ENCODE measurements at places on chromosomes 3 and 15.

DNA sequence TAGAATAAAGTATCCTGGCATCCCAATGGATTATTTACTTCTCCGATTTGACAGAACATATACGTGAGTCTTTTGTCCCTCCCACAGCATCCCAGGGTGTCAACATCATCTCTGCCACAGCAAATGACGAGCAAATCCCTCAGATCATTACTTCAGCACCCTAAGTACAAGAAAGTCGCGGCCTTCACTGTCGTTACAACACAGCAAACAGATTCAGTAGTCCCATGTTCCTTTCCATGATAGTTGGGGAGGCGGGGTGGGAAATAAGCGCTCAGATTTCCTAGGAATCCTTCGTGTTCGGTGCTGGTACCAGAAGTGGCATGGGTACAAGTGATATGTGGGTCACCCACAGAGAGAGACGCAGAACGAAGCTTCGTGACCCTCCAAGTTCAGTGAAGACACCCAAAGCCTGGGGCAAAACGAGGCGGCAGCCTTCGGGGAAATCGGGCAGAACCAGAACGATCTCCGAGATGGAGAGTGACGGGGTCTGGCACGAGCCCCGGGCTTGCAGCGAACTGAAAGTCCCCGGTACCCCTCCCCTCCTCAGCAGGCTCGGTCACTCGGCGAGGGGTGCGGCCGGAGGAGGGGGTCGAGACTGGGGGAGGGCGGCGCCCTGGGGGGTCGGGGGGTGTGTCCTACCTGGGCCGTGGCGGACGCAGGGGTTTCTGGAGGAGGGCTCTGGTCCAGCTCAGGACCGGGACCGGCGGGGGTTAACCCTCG lies 619 bp downstream of the TTBK2 start:
- peak; percentile 25 for DNase-seq

GRCh38 chr3:105830836-105831235 lies 38.0 kb downstream of the CBLB start:
- DNase-seq, result no peak

GRCh38 chr3:162143180-162143579 lies 646.6 kb downstream of the OTOL1 start:
- no peak for DNase-seq

- DNase-seq, result no peak
These were observed 10.0 kb upstream of the PLXNA1 start for GRCh38 chr3:126972866-126973265.

DNA sequence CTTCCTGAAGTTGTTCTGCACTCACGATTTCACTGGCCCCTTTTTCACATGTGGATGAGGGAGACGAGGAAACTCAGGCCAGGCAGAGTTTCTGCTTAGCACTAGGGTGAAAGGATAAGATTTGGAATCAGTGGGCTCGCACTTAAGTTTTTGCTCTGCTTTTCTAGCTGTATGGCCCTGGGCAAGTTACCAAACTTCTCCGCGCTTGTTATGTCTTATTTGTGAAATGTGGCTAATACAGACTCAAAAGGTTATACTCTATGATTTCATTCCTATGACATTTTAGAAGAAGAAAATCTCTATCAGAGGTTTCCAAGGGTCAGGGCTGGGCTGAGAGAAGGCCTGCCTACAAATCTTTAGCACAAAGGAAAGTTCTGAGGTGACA lies 191.9 kb upstream of the LRIG1 start:
- no peak for DNase-seq

- no peak for DNase-seq
These were observed 76.3 kb upstream of the FAM98B start for GRCh38 chr15:38377636-38378035.
